ENCODE measurements at places on chromosomes 12 and 14.
A peak's percentile ranks its signal among the peaks of the same experiment; 100 is the strongest.

DNA sequence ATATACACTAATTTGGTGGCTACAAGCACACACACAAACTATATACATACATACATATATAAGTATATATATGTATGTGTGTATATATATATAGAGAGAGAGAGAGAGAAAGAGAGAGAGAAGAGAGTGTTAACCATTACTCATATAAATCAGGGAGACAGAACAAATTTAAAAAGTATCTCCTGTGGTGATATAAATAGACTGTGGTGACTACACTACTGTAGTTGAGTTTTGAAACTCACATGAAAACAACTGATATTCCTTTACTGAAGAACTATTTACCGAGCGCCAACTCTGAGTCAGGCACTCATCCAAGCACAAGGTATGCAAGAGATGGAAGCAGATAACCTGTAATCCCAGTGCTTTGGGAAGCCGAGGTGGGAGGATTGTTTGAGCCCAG lies 67.3 kb upstream of the ANO6 start:
- no peak for DNase-seq

DNA sequence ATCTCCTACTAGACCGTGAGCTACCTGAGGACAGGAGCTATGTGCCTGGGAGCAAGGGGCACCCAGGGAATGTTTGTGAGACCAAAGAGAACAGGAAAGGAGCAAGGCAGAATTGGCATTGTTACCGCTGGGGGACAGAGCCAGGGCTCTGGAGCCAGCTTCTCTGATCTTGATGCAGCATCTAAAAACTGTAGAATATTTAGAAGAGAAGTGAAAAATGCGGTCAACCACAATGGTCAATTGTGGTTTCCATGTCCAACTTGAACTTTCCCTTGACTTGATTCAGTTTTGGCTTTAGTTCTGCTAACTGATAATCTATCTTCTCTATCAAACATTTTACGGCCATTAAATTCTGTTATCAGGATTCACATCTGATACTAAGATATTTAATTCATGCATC lies 201.2 kb downstream of the ANO4 start:
- no peak for DNase-seq

- no peak for DNase-seq
Observed at GRCh38 chr12:4202918-4203317, 70.6 kb upstream of the CCND2 start.

DNA sequence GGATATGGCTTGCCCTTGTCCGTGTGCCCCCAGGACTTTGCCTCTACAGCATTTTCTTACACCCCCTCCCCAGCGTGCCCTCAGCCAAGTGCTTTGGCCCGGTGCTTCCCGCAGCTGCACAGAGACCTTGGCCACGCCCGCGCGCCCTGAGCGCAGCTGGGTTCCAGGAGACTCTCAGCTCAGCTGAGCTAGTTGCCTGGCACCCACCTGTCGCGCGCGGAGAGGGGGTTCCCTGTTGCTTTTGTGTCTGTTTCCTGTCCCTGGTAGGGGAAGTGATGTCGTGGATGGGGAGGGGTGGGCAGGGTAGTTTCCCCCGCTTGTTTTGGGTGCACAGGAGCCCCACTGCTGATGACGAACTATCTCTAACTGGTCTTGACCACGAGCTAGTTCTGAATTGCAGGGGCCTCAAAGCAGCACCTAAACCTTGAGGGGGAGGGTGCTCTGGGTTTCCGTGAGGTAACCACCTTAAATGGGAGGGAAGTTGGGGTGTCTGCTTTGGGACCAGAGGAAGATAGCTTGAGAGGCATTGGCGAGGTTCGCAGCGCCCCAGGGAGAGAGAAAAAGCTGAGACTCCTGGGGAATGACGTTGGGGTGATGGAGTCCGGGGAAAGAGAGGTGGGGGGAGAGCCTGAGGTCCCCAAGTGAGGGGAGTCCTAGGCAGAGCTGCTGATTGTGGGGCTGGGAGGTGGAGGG lies 1.5 kb downstream of the DIO3 start:
- no peak for DNase-seq

DNA sequence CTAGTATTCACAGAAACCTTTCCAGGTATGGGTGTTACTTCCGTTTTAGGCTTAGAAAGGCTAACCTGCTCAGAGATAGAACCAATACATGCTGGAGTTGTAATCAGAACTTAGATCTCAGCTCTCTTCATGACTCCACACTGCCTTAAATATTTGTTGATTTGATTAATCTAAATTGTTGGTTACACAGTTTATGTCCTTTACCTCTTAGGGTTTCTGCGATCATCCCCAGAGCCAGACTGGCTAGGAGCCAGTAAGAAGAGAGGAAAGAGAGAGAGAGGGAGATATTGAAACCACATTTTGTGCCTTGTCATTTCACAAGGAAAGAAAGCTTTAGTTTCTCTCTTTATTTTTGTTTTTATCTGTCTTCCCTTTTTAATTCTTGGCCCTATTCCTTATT lies 16.8 kb upstream of the MGP start:
- no peak for DNase-seq

DNA sequence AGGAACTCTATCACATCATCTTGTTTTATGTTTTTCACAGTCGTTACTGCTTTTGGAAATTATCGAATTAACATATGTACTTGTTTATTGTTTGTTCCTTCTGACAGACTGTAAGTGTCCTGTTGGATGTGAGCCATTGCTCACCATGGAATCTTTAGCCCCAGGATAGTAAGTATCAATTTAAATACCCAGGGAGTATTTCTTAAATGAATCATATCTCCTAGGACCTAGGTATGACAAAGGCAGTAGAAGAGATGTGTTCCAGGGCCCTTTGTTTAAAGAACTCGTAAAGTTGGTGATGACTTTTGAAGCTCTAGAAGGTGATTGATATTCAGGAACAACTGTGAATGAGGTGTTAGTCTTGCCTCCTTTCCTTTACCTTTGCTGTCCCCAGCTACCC lies 30.3 kb upstream of the STRAP start:
- DNase-seq = peak; percentile 46

- no peak for DNase-seq
Observed at GRCh38 chr14:86013641-86014040, 483.7 kb downstream of the FLRT2 start.

- DNase-seq = no peak
Observed at GRCh38 chr14:89386212-89386886, 30.7 kb downstream of the FOXN3 start.

DNA sequence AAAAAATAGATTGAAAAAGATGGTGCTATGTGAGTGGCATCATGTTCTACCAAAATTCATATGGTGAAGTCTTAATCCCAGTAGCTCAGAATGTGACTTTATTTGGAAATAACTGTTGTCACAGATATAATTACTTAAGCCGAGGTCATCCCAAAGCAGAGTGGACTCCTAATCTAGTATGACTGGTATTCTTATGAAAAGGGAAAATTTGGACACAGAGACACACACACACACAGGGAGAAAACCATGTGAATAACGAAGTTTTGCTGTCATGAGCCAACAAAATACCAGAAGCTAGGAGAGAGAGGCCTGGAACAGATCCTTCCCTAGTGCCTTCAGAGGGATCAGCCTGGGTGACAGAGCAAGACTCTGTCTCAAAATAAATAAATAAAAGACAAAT lies 62.6 kb downstream of the FAR2 start:
- no peak for DNase-seq

DNA sequence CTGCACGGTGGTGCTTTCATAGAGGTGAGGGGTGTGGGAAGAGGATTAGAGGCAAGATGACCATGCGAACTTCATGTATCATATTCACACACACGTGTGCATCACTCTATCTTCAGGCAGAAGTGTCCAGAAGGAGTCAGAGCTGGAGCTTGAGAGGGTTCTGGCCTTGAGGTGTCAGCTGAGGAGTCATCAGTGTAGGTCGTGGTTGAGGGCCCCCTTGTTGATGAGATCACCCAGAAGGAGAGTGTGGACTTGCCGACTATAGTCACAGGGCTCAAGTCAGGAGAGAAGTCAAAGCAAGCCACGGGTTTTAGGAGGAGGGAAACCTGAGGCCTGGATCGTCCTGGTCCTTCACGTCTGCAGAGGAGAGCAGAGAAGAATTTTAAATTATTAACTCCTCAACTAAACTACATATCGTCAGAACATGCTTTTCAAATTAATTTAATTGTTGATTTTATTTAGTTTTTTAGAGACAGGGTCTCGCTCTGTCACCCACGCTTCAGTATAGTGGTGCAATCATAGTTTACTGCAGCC lies 25.4 kb downstream of the EML1 start:
- DNase-seq = no peak

DNA sequence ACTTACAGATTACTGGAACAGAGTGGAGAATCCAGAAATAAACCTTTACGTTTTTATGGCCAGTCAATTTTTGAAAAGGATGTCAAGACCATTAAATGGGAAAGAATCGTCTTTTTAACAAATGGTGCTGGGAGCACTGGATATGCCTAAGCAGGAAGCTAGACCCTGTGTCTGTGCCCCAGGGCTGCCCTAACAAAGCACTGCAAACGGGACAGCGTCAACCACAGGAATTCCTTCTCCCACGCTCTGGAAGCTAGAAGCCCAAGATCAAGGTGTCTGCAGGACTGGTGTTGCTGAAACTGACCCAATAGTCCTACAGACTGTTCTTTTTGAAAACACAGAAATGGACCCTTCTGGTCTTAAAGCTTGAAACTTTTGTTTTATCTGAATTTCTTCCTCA lies 9.3 kb upstream of the TMEM121 start:
- no peak for DNase-seq

DNA sequence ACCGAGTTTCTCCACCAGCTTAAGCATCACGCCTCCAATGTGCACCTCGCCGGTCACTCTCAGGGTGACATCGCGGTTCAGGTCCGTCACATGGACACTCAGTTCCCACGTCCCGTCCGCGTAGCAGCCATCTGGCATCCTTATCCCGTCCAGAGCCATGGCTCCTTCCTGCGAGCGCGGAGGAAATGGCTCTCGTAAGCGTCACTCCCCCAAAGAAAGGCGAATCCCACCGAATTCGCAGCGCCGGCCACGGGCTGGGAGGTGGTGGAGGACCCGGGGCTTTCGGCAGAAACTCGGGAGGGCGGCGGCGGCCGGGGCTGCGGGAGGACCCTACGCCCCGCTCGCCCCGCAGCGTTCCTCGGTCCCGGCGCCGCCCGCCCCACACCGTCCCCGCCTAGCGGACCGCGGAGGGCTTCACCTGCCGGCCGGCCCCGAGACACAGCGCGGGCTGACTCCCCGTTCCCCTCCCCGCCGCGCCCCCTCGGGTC lies 396 bp downstream of the FERMT2 start:
- DNase-seq = peak; percentile 20

DNA sequence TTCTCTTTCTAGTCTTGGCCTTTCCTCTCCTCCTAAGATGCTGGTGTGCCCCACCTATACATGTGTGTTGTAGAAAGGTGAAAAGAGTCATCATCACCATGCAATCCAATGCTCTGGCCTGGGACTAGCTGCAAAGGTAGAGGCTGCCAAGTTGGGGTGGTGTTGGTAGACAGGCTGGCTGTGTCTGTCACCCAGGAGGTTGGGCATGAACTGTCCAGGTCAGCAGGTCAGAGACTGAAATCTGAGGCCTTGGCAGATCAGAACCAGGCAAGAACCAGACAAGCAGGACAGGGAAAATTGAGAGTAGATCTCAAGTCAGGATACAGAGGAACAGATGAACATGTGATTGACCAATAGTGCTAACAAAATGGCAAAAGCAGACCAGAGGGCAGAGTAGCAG lies 26.2 kb downstream of the L2HGDH start:
- no peak for DNase-seq

GRCh38 chr12:94990222-94990621 lies 13.3 kb downstream of the NDUFA12 start:
- DNase-seq = no peak

- DNase-seq = no peak
Observed at GRCh38 chr14:31387091-31387490, 33.3 kb downstream of the HEATR5A start.

- DNase-seq = no peak
Observed at GRCh38 chr12:60822580-60822979, 1226.8 kb downstream of the SLC16A7 start.

DNA sequence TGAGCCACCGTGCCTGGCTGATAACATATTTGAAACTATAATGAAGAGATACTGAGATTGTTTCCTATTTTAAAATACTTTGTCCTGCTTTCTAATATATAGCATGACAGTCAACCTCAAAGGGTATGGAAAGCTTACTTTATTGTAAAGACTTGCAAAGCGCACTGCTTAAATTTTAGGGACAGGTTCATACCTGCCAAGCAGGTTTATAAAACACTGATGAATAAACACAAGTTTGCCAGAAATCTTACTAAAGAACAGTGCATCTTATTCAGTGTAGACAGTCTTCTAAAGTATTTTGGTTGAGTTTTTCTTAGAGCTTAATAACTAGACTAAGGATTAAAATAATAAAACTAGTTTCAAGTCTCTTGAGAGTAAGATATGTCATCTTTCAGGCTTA lies 4.8 kb downstream of the C12orf71 start:
- no peak for DNase-seq

GRCh38 chr12:18868717-18869116 lies 130.8 kb downstream of the CAPZA3 start:
- DNase-seq = no peak

GRCh38 chr12:12333407-12334366 lies 16.4 kb downstream of the MANSC1 start:
- no peak for DNase-seq

DNA sequence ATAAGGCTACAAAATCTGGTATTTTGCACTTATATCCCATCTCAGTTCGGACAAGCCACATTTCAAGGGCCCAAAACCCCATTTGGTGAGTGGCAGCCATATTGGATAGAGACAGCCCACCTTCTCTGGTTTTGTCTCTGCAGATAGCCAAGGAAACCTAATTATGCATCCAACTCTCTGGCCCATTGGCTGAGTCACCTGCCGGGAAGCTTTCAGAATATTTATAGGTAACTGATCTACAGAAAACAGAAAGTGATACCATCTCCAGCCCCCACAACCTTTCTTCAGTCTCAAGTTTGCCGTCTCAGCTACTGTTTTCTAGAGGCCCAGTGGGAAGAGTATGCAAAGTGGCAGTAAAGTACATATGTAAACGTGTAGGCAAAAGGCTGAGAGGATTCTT lies 33.7 kb upstream of the PPP1CC start:
- DNase-seq = no peak

DNA sequence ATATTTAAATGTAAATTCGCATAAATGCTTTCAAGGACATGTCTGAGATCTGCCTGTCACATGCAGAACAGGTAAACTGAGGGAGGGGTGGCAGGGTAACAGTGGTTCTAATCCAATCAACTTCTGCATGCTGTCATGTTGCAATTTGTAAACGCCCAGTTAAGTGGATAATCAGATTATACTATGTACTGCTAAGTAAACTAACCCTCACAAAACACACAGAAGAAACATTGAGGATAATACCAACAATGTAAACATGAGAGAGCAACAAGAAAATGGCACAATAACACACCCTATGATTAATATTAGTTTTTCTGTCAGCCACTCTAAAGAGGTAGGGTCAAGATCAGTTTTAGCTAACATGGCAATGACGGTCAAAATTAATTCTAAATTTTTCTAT lies 123.7 kb downstream of the KIF21A start:
- DNase-seq = no peak

DNA sequence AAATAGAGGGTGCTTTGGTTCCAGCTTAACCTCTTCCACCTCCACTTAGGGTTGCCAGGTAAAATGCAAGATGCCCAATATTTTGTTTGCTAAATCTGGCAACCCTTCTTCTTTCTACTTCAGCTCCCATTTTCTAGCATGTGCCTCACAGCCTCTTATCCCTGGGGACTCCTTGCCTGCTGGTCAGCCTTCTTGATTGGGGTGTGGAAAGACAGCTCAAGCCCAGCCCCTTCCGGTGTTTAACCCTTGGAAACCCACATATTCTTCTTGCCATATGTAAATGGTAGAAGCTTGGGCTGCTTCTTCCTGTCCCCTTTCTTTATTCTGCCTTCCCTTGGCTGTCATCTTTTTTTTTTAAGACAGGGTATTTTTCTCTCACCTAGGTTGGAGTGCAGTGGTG lies 5.7 kb downstream of the SPIC start:
- DNase-seq = no peak
